Activated CD4-positive, CD25-positive, alpha-beta regulatory T cell (primary cell): ENCODE measurements at places on chromosomes 7 and 10.

DNA sequence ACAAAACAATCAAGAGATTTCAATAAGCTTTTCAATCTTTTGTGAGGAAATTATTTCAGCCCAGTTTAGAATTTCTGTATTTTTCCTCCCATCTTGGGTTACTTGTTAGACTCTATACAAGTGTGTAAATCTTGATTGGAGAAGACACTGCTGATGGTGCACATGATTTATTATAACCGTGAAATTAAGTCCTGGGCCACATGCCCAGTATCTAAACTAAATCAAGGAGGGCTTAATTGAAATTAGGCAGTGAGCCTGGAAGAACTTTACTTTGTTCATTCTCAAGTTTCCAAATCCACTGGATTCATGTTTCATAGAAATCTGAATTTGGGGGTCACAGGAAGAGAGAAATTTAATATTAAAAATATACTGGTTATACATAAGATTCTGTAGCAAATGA lies 44.5 kb downstream of the CSTF2T start:
- DNase-seq = no peak

DNA sequence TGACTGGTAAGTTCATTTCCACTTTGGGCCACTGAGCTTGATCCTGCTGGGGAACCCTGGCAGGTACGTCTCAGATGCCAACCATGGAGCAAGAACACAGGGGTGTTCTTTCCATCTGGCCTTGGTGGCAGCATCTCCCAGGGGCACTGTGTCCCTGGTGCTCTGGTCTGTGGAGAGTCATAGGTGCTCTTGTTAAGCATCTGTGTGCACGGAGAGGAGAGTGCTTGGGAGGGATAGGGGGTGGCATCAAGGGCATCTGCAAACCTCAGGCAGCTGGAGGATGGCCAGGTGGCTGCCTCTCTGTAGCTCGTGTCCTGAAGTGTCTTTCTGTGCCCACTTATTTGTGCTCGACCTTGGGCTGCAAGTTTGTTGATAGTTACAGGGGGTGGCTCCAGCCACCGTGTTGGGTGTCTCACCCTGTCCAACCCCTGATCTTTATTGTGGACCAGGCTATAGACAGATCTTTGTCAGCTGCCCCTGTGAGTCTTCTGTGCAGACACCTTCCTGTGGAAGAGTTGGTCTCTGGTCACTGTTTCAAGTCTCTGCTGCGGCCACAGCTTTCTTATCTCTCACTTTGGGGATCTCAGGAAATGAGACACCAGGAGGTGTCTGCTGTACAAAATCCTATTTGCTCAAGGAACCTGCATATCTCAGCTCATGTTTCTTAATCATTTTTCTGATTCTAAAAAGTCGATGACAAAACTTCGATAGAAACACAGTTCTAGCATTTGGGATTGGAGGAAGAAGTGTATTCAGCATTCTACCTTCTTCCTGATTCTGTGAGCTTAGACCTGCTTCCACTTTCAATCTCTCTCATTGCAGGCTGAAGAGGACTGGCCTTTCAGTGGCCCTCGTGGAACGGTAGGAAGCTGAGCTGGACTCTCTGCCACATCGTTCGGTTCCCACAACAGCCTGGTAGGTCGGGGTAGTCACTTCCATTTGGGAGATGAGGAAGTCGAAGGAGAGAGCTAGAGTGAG lies 17.2 kb upstream of the GIMAP8 start:
- no peak for DNase-seq

DNA sequence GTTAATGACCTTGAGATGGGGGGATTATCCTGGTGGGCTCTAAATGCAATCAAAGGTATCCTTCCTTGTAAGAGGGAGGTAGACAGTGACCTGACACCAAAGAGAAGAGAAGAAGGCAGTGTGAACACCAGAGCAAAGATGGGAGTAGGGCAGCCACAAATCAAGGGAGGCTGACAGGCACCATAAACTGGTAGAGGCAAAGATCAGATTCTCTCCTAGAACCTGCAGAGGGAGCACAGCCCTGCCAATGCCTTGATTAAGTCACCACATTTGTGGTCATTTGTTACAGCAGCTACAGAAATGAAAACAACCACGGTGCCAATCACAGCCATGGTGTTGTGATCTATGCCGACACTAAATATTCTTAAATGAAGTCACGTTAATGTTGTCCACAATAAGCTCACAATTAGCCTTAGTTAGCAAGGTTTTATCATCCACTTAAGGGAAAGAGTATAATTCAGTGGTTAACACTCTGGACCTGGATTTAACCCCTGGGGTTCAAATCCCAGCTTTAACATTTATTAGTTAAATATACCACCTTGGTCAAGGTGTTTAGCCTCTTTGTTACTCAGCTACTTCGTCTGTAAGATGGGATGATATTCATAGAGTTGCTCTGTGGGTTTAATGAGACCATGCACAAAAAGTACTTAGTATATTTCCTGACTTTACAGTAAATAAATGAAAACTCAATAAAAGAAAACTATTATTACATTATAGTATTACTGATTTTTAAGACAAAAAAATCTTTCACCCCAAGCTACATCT lies 70.8 kb downstream of the SGMS1 start:
- no peak for DNase-seq

GRCh38 chr7:22725585-22725984 lies 1.4 kb upstream of the IL6 start:
- DNase-seq = no peak

GRCh38 chr7:110664803-110665202 lies 426.1 kb upstream of the LRRN3 start:
- DNase-seq = no peak

- DNase-seq = no peak
Observed at GRCh38 chr10:126905776-126906703, 812 bp downstream of the DOCK1 start.

- no peak for DNase-seq
Observed at GRCh38 chr7:95897557-95898251, 125.3 kb downstream of the DYNC1I1 start.

DNA sequence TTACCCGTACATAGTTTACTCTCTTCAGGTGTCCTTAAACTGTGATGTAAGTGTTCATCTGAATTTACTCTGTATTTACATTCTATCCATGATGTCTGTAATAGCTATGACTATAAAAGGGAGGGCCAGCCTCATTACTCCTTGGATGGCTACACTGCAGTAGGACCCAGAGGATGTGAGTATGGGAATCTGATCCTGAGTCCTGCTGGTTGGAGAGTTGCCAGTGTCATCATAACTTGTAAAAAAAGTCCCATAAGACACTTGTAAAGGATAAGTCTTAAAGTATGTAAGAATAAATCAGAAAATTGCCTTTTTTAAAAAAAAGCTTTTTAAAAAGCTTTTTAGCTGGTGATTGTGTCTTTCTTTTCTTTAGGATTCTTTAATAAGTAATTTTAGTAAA lies 95.4 kb downstream of the PPP1R9A start:
- DNase-seq = no peak

GRCh38 chr7:38280000-38280399 lies 6.6 kb upstream of the TARP start:
- no peak for DNase-seq

DNA sequence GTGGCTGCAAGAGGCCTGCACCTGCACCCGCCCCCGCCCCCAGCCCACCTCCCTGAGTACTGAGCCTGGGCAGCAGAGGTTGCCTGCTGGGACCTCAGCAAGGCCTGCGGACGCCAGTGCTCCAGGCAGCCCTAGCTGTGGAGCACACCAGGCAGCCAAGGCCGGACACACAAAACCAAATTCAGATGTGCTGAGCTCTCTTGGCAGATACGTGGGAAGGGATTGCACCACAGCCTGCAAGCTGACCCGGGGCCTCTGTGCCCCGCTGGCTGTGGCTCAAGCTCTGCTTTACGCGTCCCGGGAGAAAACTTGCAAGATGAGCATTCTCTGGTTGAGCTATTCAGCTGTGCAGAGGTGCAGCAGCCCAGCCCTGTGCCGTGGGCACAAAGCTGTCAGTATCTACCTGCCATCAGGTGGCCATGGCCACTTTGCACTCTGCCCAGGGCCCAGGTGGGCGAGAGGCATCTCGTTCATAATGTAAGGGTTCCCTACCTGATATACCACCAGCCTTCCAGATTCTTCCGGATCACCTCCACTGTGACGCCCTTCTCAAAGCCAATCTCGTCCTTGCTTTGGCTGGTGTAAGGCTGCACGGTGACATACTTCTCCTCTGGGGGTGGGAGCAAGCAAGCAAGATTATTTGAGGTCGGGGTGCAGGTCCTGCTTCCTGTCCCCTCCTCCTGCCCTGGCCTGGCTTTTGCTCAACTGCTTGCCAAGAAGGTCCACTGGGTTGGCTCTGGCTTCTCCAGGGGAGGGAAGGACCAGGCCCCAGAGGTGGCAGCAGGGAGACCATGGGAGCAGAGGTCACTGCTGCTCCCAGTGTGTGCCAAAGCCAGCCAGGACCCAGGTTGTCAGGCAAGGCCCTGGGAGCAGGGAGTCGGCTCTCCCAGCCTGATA lies 123.4 kb downstream of the NEURL1 start:
- no peak for DNase-seq

GRCh38 chr7:155864991-155865690 lies 52.9 kb upstream of the SHH start:
- DNase-seq = no peak

DNA sequence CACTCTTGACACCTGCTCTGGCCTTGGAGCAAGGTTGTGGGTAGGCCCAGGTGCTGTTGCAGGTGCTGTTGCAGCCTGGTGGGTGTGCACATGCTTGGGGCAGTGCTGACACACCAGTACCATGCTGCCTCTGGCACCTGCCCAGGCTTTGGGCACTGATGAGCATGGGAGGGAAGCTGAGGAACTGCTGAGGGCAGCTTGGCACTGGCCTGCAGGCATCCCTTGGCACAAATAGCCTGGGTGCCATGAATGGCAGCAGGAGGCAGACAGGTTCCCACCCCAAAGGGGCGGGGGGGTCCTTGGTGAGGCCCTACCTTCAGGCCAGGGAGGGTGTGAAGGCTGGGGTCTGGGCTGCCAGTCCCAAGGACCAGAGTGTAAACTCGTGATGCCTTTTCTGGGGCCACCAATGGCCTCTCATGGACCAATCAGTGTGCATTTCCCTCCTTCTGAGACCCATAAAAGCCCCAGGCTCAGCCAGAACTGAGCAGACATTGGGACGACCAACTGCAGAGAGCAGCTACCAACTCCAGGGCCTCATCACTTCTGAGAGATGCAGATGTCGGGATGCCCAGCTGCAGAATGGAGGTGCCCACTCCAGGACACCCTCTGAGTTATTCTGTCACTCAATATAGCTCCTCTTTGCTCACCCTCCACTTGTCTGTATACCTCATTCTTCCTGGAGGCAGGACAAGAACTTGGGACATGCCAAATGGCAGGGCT lies 547.4 kb downstream of the ZWINT start:
- DNase-seq = no peak

DNA sequence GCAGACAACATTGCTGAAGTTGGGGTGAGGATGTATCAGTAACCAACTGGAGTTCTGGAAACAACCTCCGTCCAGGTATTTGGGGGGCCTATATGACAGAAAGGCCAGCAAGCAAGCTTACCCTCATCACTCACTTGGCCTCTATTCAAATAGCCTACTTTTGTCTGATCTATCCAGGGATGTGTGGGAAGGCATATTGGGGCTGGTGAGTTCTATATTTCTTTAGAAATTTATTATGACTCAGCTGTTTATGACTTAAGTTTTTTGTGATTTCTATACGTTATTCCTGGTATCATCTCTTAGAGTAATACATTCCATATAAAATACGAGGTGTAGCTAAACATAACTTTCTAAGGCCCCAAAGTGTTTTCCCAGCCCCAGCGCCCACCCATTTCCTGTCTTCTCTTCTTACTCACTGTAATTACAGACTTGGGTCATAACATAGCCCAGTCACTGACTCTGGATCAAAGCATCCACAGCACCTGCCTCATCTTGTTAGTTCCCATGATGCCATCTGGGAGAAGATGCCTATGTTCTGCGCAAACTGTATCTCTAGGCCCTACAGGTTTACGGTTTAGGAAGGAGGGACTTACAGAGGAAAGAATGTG lies 18.1 kb downstream of the GARS1 start:
- no peak for DNase-seq

- no peak for DNase-seq
Observed at GRCh38 chr10:19629567-19629966, 186.7 kb upstream of the PLXDC2 start.

GRCh38 chr7:114310345-114311110 lies 104.1 kb upstream of the FOXP2 start:
- DNase-seq = no peak

- DNase-seq = no peak
Observed at GRCh38 chr10:44157574-44157973, 227.3 kb downstream of the CXCL12 start.

DNA sequence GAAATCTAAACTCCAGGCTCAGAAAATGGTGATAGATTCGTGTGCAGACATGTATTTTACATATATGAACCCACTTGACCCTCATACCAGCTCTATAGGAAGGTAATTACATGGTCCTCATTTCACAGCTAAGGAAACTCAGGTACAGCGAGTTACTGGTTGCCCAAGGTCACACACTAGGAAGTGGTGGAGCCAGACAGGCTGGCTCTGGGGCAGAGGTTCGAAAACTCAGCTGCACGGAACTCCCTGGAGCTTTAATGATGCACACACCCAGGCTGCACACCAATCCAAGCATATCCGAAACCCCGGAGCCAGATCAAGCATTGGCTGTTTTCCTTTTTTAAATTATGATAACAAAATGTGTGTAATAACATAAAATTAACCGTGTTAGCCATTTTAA lies 172.4 kb downstream of the COBL start:
- DNase-seq = no peak

- no peak for DNase-seq
Observed at GRCh38 chr10:17145239-17145638, 15.6 kb upstream of the CUBN start.

DNA sequence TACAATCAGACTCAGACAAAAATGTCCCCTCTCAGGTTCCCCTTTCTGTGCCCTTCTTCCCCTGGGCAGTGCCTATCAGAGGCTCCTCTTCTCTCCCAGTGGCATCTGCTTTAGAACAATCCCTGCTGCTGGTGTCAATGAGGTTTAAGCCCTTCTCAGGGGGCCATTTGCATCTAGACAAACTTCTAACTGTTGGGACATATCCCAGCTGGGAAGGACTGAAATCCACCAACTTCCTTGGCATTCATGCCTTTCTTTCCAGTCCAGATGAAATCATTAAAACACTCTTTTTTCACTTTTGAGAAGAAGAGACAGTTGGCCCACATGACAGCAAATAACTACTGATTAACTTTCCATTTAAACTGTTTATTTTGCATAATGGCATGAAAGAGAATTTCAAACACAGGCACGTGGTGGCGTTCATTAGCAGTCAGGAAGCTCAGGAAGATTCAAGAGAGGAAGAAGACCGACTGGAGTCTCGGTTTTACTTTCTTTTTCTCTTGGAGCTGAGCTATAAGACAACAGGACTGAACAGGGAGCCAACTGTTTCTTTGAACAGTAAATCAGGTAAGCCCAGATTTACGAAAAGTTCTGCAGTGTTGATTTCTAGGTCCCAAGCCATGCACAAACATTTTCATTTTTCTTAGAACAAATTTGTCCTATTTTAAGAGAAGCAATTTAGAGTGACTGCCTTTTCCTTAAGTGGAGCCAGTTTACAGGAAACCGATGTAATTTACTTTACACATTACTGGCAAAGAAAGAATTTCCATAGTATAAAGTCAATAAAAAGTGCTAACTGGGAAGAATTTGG lies at the start of gene GIMAP2:
TSS of gene GIMAP2 (plus strand) at position 488 of the 811 bp plus-strand sequence. CDS start 1,354 bp downstream, outside the sequence.
- no peak for DNase-seq

GRCh38 chr10:46291817-46292572 lies 5.2 kb downstream of the ANTXRL start:
- DNase-seq = no peak
